ENCODE measurements at places on chromosomes 5 and 9.

- peak; percentile 64 for DNase-seq
Observed at GRCh38 chr9:122095010-122095767, 2.1 kb upstream of the TTLL11 start.

DNA sequence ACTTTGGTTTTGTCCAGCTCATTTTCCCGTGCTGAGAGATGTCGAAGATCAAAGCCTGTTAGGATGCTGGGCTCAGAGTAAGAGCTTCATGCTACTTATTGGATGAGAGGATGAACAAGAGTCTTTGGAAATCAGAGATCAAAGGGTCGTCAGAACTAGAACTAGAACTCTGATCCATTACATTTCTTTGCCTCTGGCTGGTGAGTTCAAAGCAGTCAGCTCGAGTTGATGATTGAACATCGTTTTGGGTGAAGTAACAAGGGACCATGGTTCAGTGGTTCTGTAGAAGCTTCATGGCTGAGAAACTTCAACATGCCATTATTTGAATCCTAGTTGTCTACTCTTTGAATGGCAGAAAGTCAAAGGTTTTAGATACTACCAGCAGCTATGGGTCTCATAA is 320.3 kb downstream of the ARHGEF28 start:
- DNase-seq: no peak

DNA sequence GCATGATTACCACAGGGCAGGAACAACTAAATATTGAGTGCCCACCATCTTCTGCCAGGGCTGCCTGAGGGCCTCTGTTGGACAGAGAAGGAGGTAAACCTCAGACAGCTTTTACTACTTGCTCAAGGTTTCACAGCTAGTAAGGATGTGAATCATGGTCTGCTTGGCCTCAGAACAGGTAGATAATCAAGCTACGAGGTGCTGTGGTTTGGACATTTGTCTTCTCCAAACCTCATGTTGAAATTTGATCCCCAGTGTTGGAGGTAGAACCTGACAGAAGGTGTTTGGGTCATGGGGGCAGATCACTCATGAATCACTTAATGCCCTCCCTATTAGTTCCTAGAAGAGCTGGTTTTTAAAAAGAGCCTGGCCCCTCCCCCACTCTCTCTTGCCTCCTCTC is 541.2 kb upstream of the TRPC7 start:
- DNase-seq: no peak

DNA sequence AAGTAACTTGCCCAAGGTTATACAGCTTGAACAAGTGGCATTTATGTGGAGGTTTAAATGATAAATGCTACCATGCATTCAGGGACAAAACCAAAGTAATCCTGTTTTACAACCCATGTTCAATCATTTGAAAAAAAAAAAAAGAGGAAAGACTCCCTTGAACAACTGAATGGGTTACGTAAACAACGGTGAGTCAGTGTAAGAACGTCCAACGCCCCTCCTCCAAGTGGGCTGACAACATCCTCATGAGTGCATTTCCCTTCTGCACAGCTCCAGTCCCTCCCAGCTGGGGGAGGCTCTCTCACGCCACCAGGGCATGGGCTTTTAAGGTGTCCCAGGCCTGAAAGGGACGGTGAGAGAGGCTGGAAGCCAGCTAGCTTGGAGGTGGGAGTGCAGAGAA is 90.0 kb downstream of the PRRT1B start:
- peak; percentile 99 for DNase-seq

All from inflammatory macrophage treated with lipopolysaccharide for 4 hours (primary cell).